ENCODE measurements at places on chromosomes 13 and 19.

DNA sequence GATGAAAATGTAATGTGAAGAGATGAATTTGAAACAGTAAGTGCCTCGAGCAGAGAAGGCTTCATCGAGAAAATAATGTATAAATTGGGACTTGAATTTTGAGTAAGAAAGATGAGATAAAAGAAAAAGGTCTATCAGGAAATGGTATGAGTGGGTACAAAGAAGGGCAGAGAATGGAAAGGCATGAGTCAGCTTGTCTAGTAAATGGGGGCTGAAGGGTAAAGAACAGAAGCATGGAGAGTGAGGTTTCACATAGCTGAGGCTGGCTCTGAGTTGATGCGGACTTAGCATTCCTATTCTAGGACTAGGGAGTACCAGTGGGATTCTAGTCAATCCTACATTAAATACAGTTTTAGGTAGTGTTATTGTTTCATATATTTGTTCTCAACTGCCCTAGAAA lies 85.8 kb downstream of the ZC3H13 start:
- no peak for DNase-seq

GRCh38 chr19:45117167-45117594 lies 24.2 kb downstream of the PPP1R37 start:
- peak; percentile 58 for DNase-seq

GRCh38 chr19:13012690-13013608 lies 17.7 kb downstream of the NFIX start:
- DNase-seq, result no peak

DNA sequence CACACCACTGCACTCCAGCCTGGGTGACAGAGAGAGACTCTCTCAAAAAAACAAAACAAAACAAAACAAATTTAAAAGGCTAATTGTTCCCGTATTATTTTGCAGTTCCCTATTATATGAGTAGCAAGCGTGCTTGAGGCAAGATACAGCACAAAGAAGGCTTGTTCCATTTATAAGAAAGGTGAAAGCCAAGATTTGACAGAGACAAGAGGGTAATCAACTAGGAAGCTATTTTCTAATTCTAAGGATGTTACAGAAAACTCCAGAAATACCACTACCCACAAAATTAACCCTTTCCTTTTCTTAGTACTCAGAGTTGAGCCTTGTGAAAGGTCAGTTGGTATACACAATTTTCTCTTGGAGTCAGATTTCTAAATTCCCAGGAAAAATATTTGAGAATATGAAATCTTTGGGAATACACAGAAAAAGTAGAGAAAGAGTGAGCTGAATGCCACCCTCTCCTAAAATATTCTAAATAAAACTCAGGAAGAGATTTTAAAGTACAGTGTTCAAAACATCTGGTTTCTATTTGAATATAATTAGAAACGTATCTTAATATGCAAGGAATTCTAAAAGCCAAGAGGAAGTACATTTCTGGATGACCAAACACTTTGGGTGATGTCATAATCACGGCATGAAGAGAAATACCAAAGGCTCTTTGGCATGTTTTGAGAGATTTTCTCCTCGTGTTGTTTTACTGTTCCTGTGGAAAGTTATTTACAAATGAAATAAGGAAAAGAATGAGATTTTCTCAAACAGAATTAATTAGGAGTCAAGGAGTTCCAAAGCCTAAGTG lies 63.0 kb upstream of the FLT1 start:
- DNase-seq, result no peak

GRCh38 chr13:40261336-40261735 lies 405.1 kb downstream of the FOXO1 start:
- DNase-seq, result no peak

DNA sequence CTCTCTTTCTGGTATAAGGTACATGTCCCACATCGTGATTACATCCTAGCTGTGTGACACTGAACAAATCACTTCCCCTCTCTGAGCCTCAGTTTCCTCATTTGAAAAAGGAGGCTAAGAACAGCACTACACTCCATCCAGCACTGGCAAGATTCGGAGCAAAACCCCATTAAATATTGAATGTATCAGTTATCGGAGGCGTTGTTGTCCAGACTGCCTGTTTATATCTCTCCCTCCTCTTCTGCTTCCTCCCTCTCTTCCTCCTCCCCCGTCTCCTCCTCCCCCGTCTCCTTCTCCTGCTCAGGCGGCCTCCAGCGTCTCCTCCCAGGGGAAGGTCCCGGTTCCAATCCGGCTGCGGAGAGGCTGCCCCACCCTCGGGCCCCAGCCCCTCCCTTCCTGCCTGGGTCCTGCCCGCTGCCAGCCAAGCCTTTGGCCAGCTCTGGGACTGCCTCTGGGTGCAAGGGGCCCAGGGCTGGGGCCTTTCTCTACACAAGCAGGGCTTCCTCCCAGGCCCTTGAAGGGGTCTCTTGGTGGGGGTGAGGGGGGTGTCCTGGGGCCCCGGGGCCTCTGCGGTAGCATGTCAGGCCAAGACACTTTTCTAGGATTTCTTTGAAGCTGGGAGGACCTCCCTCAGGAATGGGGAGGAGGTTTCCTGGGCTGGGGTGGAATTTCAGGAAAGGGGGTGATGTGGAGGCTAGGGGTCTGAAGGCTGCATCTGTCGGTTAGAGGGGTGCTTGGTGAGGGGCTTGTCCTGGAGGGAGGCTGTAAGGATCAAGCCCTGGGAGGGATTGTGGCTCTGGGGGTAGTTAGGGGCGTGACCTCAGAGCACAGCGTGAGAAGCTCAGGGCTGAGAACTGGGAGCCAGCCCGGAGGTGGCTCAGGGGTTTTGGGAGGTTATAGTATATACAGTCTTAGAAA lies 1.9 kb downstream of the RRAS start:
- no peak for DNase-seq

DNA sequence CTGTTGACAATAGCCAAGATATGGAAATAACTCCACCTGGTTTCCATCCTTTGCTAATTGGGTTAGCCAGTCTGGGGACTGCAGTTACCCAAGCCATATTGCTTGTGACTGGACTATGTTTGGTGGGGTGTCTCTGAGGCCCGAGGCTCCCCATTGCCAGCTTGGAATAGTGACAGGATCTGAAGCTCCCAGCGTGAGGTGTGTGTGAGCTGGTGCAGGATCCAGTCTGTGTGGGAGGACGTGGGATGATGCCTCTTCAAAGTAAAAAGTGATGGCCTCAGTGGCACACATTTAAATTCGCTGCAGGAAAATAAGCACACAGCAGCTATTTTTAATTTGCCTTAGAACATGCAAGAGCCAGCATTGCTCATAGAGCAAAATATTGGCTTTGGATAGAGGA lies 75.0 kb downstream of the TEX26 start:
- no peak for DNase-seq

DNA sequence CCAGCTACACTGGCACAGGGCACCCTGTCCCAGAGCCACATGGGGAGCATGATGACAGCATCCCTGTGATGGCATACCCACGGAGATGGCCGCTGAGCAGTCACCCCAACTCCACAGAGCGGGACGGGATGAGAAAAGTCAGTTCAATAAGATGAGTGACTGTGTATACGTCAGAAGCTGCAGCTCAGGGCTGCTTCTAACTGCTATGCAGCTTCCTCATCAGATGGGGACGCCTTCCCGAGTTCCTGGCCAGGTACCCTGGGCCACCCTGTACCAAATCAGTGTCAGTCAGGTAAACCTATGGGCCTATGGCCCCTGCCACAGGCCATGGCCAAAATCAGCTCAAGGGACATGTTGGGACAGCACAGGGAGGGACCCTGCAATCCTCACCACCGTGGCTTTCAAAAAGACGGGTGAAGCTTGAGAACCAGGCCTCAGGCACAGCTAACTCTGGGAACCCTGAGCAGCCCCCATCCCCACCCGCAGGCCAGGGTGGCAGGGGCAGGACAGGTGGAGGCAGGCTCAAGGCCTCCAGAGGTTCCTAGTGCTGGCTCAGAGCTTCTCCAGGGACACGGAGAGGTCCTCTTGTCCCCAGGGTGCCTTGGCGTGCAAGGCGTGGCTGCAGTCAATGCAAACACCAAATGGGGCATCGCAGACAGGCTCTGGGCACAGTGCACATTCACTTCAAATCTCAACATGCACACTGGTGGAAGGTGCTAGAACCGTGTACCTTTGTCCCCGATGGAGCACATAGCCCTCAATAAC lies 122.4 kb downstream of the TUBA3C start:
- no peak for DNase-seq

- DNase-seq, result no peak
Observed at GRCh38 chr13:30721936-30722335, 13.4 kb upstream of the ALOX5AP start.

GRCh38 chr19:18789883-18790565 lies 1.1 kb downstream of the COMP start:
- peak; percentile 9 for DNase-seq

- no peak for DNase-seq
Observed at GRCh38 chr13:47665043-47665442, 336.0 kb downstream of the SUCLA2 start.

- DNase-seq, result no peak
Observed at GRCh38 chr19:18435842-18436670, 1.9 kb downstream of the ISYNA1 start.

DNA sequence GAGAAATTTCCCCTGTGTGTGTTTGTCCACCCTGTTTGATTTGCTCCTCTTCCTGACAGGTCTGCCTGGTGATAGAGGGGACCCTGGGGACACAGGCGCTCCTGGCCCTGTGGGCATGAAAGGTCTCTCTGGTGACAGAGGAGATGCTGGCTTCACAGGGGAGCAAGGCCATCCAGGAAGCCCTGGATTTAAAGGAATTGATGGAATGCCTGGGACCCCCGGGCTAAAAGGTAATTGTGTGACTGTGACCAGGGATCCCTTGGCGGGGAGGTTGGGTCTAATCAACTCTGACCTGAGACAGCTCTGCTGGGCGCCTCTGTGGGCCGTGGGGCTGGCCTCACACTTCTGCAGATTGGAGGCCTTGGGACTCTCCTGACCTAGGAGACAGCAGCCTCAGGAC lies 81.4 kb downstream of the RAB20 start:
- no peak for DNase-seq

DNA sequence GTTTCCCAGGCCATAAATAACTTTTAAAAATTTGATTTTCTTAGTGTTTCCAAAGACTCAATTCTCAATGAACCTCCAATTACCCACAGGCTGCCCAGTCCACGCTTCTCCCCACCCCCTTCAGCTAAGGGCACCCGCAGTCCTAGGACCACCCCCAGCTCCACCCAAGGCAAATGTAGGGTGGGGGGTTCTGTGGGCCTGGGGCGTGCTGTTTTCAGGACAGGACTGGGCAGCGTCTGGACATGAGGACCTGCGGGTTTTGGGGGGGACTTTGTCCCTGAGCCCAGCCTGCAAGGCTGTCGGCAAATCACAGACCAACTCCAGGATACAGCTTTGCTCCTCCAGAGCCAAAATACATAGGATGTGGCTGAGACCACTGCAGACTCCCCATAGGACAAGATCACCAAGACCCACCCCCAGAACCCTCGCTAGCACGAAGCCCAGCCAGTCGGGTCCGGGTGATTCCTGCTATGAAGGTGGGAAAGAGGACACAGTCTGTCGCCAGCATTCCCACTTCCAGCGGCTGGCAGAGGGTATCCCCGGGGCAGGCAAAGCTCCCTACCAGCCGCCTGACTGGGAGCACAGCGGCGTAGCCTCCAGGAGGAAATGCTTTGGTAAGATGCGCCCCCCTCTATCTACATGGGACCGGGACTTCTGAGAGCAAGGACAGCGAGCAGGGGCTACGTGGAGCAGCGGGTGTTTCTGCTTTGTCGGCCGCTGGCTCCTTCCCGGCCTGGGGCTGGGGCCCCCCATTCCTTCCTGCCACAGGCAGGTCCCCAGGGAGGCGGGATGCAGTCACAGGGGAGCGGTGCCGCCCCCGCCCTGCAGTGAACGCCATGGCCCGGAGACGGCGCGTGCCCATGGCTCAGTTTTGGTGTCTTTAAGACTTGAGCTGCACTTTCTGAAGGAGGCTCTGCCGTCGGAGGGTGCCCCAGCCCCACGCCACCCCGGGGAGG lies 1.6 kb upstream of the TIMM13 start:
- DNase-seq, result no peak

- no peak for DNase-seq
Observed at GRCh38 chr13:111661776-111662175, 341.3 kb downstream of the TEX29 start.

DNA sequence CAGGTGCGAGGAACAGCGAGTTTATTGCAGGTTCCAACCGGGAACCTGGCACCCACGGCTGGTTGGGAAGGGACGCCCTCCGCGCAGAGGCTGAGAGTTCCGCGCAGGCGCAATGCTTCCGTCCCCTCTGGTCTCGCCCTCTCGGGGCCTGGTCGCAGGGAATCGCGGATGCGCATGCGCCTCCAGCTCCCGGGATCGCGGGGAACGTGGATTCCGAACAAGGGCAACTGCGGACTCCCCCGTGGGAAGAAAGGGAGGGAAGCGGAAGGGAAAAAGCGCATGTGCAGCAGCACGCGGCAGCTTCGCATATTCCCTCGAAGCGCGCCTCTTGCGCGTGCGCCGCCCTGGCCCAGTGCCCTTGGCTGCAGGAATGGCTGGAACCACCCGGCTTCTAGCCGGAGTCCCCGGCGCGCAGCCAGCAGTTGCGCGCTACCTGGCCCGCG lies 1.1 kb downstream of the TSSK6 start:
- DNase-seq, result no peak

DNA sequence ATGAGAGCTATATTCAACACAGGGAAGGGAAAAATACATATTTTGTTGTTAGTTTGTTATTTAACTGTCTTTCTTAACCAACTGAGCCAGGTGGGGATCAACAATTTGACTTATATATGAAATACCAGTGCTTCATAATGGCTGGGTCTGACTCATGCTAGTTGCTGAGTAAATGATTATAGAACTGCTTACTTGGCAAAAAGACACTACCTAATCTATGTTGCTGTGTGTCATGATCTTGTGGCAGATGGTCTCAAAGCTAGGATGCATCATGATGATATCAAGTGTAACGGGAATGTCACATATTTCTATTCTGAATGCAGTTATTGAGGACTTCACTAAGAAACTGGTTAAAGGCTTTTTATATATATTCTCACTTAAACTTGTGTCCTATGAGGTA lies 727.4 kb upstream of the SLITRK1 start:
- no peak for DNase-seq

- DNase-seq, result no peak
Observed at GRCh38 chr13:35480346-35480745, 3.9 kb upstream of the MAB21L1 start.

GRCh38 chr13:50732712-50733111 lies 110.8 kb downstream of the DLEU7 start:
- no peak for DNase-seq

DNA sequence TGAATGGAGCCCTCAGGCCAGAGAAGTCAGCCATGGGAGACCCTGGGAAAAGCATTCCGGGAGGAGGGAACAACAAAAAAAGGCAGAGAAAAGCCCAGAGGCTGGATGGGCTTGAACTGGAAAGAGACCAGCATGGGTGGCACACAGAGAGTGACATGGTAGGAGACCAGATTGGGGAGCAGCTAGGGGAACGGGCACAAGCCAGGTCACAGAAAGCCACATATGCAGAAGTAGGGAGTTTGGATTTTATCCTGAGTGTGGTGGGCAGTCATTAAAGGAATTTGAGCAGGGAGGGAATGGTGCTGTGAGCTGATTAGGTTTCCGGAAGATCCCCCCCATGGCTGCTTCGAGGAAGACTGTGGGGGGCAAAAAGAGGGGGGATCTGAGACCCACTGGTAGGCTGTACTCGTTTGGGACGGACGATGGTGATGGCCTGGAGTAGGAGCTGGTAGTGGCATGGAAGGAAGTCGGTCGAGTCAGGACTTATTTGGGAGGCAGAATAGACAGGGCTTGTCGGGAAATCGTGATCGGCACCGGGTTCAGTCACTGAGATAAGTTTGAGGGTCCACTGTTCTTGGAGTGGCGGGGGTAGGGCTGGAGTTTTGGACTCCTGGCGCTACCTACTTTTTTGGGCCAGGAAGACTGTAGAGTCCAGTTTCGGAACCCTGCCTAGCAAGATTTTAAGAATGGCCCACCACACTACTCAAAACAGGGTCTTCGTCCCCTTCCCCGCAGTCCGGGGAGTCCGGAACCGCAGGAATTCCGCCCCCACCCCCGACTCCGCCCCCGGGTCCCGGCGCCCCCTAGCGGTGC lies 949 bp downstream of the SERTAD1 start:
- DNase-seq, result no peak

Data from stimulated activated naive CD4-positive, alpha-beta T cell treated with Interleukin-2 at 50 U/mL for 16 hours (primary cell).